ENCODE measurements at places on chromosomes 16 and 17.

DNA sequence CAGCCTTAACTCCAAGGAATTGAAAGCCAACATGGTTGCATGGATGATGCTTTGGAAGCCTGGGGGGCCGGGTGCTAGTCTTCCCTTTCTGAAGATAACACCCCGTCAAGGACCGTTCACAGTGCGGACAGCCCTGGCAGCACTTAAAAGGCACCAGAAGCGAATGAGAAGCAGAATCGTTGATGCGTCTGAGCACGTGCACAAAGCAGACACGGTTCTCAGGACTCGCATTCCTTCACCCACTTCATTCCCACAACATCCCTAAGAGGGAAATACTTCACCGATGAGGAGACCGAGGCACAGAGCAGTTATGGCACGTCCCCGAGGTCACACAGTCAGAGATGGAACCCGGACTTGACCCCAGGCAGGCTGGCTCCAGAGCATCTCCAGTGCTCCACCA lies 14.2 kb downstream of the TRPV1 start:
- DNase-seq = no peak

GRCh38 chr16:85034591-85035433 lies 7.2 kb downstream of the KIAA0513 start:
- no peak for DNase-seq

DNA sequence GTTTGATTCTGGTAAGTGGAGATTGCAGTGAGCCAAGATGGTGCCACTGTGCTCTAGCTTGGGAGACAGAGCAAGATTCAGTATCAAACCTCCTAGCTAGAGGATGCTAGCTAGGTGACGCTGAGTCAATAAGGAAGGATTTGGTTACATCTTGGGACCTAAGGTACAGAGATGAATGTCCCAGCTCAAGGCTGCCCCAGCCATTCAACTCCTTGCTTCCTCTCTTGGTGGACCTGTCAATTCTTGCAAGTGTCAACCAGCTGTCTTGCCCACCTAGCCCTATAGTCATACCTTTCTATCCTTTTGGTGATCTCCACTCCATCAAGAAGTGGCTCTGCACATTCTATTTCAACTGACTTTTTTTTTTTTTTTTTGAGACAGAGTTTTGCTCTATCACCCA lies 1.4 kb upstream of the MILR1 start:
- DNase-seq = no peak

- DNase-seq = no peak
Measured at GRCh38 chr17:57226793-57227192, 29.5 kb upstream of the MSI2 start.

DNA sequence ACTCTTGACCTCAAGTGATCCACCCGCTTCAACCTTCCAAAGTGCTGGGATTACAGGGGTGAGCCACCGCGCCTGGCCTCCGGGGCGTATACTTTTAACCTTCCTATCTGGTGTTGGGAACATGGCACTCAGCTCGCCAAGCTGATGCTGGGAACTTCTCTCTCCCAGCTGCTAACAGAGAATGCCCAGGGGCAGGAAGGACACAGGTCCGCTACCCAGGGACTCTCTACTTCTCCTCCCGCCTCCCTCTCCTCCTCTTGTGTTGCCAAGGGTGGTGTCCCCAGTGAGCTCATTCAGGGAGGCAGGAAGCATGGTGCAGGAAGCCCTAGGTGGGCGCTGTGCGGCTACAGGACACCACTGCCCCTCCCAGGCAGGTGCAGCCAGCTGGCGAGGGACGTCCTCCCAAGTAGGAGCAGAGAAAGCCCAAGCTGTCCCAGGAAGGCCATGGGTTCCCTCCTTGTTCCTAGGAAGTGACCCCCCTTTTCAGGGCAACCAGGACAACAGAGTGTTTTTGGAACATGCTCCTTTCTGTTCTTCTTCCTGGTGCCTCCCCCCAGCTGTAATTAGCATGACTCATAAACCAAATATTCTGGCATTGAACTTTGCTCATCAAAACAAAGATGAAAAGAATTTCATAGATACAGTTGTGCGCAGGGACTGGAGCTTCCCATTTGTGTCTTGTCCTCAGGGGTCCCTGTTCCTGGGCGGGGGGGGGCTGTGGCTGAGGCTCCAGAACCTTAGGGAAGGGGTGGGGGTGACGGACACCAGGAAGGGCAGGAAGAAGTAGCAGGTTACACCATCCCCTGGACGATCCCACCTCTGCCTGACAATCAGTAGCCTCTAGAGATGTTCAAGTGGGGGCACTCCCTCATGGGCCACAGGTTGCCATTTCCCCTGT lies 2.7 kb downstream of the C1QTNF1 start:
- no peak for DNase-seq

DNA sequence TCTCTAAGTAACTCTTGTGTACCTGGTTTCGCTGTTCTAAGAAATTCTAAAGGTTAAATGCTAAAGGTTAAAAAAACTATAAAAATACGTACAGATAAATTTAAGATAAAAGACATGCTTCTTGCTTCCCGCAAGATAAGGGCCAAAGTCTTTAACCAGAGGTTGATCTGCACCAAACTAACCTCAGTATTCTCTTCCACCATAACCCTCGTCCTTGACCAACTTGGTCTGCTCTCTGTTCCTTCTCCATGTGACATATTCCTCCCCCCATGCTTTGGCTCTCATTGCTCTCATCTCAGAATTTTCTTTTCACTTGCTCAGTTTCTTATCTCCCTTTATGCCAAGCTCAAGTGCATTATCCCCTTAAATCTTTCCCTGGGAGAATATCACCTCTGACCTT lies 330.5 kb upstream of the ZFHX3 start:
- DNase-seq = no peak

GRCh38 chr16:53034306-53034705 lies 18.4 kb downstream of the CHD9NB start:
- no peak for DNase-seq

DNA sequence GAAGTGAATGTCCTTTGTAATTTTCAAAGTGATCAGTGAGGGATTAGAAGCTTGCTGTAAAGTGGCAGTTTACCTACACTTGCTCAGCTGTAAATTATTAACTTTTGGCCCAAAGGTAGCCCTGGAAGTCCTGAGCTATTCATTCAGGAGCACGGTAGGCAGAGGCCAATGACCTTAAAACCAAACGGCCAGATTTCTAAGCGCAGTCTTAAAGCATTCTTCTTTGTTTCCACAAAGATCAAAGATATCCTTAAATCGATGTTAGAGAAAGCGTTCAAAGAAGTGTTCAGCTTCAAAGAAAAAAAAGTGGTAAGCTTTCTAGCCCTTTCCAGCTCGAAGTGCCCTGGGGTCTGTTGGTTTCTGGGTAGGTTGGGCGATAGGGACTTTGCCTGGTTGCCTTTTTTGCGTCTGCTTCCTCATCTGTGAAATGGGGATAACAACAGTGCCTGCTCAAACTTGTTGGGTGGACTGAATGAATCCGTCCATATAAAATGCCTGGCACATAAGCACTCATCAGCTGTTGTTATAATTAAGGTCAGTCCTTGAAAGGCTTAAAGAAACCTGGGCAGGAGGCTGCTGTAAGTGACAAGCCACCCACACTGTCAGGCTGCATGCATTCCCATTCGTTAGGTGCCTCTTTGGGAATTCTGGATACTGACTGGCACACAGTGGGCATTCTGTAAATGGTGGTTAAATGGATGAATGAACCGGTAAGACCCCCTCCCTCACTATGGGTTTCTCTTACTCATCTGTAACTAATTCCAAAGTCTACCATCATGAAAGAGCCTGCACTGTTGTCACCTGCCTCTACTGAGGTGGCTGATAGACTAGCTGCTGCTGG lies 113.2 kb downstream of the PRKCA start:
- DNase-seq = no peak

- DNase-seq = no peak
Measured at GRCh38 chr17:50770346-50770745, 3.0 kb upstream of the ANKRD40CL start.

All from stimulated activated CD4-positive, alpha-beta T cell treated with anti-CD3 and anti-CD28 coated beads, TNF-alpha, amount 100 ng/mL, for 1 hour (primary cell).